ENCODE measurements at places on chromosomes 6 and 20.

DNA sequence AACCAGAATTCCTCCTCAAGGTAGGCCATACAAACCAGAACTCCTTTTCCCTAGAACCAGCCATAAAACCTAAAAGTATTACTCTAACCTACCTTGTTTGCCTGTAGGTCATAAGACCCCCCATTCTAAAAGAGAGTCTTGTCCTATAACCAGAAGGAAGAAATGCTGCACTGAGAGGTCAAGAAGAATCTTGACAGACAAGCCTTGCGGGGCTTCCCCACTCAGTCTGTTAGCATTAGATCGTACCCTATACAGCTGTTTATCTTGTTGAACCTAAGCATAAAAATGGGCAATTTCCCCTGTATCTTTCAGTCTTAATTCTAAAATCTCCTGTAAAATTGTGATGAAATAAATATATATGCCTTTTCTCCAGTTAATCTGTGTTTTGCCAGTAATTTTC is 52.3 kb upstream of the HFE start:
- DNase-seq = no peak

DNA sequence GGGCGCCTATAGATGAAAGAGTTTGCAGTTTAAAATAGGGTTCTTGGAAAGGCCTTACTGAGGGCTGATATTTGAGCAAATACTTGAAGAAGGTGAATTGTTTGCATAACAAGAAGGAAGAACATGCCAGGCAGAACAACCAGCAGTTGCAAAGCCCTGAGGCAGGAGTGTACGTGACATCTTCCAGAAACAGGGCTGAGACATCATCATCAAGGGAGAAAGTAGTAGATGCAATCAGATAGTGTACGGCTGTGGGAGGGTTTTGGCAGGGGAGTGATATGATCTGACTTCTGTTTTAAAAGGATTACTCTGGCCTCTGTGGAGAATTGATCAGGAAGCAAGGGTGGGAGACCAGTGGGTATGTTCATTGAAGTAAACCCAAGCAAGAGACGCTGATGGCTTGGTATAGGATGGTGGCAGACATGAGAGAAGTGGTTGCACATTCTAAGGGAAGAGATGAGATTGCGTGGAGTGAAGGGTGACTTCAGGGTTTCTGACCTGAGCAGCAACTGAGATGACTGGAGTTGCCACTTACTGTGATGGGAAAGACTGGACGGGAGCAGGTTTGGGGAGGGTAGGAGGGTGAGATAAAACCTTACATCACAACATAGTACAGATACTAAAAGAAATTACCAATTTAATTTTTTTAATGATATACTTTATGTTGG is 28.8 kb downstream of the RIOK1 start:
- DNase-seq = no peak

GRCh38 chr6:169852504-169853195 is 101.2 kb downstream of the ERMARD start:
- peak; percentile 33 for DNase-seq

- DNase-seq = no peak
Measured at GRCh38 chr6:25253351-25253750, 25.8 kb upstream of the CARMIL1 start.

DNA sequence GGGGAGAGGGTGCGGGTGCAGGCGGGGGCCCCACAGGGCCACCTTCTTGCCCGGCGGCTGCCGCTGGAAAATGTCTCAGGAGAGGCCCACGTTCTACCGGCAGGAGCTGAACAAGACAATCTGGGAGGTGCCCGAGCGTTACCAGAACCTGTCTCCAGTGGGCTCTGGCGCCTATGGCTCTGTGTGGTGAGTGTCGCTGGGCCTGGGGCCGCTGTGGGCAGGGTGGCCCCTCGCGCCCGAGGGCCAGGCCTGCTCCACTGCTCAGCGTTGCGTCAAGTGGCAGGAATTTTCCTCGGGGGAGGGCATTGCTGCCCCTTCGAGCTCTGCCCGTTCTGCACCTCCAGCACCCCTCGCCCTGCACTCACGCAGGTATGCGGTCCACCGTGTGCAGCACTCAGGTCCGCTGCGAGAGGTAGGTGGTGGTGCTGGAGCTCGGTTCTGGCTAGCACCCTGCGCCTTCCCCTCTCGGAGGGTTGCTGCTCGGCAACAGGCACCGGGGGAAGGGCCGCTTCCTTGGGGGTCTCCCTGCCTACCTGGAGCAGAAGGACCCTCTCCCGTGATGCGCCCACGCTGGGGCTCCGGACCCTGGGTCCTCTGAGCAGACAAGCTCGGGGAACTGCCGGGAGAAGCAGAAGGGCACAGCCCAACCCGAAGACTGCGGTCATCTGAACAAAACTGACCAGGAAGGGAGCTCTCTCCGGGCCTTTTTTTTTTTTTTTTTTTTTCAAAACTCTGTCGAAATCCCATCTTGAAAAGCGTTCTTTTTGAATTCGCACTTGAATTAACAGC is 674 bp downstream of the MAPK14 start:
- no peak for DNase-seq

- no peak for DNase-seq
Measured at GRCh38 chr20:35506179-35506578, 23.3 kb downstream of the C20orf173 start.

GRCh38 chr6:30829639-30830255 is 54.6 kb upstream of the DDR1 start:
- DNase-seq = no peak

- no peak for DNase-seq
Measured at GRCh38 chr6:14966906-14967711, 278.8 kb upstream of the JARID2 start.
